ENCODE measurements at places on chromosomes 5 and 9.

DNA sequence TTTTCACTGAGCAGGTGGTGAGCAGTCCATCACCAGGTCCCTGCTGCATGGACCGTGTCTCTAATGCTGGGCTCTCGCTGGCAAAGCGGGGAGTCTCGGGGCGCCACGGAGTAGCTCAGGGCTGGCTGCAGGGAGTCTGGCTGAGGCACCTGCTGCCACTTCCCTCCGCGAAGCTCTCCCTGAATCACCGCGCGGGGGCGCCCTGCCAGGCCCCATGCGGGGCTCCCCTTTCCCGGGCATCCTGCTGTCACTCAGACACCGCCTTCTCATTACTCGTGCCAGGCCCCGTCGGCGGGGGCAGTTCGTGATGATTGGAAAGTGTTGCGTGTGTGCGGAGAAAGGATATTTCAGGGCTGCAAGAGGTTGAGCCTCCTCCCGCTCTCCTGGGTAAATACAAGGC lies 335.8 kb downstream of the IRX2 start:
- DNase-seq = no peak

- DNase-seq = peak; percentile 12
Observed at GRCh38 chr9:83219154-83219923, 156.4 kb upstream of the RASEF start.

- DNase-seq = no peak
Observed at GRCh38 chr5:43190755-43191603, 1.0 kb upstream of the NIM1K start.

- no peak for DNase-seq
Observed at GRCh38 chr5:91898898-91899297, 515.8 kb upstream of the ARRDC3 start.

- DNase-seq = no peak
Observed at GRCh38 chr5:14557203-14557770, 24.3 kb upstream of the OTULINL start.

- DNase-seq = no peak
Observed at GRCh38 chr5:169906745-169907649, 73.3 kb downstream of the INSYN2B start.

DNA sequence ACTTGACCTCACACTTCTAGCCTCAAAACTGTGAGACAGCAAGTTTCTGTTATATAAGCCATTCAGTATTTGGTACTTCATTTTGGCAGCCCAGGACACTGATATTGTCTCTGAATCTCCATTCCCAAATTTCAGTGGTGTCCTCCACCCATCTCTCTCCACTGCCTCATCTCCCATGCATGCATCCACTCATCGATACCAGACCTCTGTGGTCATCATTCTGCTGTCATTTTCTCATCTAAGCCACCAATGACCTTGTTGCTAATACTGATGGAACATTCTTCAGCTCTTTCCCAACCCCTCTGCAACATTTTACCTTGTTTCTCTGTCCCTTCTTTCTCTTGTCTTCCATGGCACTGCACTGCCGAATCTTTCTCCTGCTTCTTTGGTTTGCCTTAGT lies 221.8 kb downstream of the SNX18 start:
- no peak for DNase-seq

DNA sequence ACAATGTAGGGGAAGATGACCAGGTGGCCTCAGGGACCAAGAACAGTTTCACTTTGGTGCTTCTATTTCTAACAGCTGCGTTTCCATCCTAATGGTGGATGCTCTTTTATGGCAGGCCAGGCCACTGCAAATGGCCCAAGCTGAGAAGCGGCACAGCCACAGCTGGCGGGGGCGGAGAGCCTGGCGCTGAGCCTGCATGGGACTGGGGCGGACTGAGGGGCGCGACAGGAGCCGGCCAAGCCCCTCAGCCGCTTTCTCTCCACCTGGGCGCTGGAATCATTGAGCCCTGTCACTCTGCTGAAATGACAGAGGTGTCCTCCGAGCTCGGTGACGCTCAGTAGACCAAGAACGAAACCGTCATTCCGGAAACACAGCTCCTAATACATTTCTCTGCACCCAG lies 317.3 kb upstream of the PDE4D start:
- DNase-seq = no peak

DNA sequence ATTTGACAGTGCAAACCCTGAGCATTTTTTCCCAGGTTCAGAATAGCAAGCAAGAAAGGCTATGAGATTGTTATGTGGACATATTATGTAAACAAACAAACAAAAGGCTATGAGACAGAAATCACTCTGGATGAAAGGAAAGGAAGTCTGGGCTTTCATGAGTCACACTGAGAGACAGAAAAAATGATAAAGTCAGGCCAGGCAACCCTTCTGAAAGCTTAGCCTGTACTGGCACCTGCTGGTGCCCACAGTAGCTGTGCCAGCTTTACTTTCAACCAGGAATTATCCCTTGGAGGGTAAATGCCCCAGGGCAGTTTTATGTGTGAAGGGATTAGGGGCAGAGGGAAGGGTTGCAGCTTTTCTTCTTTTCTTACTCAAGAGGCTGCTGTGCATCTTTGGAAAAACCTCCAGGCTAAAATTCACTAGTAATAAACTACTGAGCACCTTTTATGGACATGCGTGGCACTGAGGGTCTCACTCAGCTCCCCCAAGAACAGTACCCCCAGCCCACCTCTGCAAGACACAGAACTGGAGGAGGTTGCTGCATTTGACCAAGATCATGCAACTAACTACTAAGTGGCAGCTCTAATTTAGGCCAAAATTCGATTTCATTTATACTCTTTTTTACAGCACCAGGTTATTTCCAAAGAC lies 41.7 kb downstream of the ACTL7B start:
- peak; percentile 10 for DNase-seq

GRCh38 chr9:126424511-126424910 lies 97.9 kb downstream of the MVB12B start:
- no peak for DNase-seq

- DNase-seq = no peak
Observed at GRCh38 chr9:86043999-86044398, 55.4 kb downstream of the GOLM1 start.

- DNase-seq = no peak
Observed at GRCh38 chr5:16457853-16458252, 7.7 kb downstream of the ZNF622 start.

- no peak for DNase-seq
Observed at GRCh38 chr9:114072184-114073140, 5.6 kb downstream of the AMBP start.

DNA sequence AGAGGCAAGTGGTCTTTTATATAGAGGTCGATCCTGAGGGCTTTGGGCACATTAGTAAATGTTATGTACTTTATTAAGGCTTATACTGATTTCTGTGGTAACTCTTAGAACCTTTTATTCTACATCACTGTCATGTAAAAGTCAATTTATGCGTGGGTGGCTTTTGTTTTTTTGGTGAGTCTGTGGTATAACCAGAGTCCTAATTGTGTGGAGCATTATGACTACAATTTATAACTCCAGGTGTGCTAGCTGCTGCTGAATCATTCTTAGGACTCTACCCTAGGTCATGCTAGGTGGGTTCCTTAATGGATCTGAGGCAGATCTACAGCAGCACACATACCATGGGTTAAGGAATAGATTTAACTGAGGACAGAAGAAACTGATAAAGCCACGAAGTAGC lies 33.9 kb upstream of the KCNN2 start:
- no peak for DNase-seq

DNA sequence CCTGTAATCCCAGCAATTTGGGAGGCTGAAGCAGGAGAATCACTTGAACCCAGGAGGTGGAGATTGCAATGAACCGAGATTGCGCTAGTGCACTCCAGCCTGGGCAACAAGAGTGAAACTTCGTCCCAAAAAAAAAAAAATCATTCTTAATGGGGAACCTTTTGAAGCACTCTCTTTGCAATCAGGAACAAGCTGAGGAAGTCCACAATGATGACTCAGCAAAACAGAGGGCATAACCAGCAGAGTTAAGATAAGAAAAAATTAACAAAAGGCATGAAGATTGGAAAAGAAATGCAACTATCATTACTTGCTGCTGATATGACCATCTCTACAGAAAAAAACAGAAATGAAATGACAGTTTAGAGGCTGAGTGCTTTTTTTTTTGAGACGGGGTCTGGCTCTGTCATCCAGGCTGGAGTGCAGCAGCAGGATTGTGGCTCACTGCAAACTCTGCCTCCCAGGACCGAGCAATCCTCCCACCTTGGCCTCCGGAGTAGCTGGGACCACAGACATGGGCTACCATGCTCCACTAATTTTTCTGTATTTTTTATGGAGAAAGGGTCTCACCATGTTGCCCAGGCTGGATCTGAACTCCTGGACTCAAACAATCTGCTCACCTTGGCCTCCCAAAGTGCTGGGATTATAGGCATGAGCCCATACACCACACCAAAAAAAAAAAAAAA lies 88.0 kb downstream of the FNBP1 start:
- no peak for DNase-seq

Measured in AG04449 (cell line).